Stimulated activated CD8-positive, alpha-beta memory T cell treated with anti-CD3 and anti-CD28 coated beads, Interleukin-15, amount 100 ng/mL, for 48 hours (primary cell): ENCODE measurements at places on chromosomes 4 and X.

GRCh38 chr4:33226133-33226532 is 2506.0 kb downstream of the PCDH7 start:
- DNase-seq, result no peak

DNA sequence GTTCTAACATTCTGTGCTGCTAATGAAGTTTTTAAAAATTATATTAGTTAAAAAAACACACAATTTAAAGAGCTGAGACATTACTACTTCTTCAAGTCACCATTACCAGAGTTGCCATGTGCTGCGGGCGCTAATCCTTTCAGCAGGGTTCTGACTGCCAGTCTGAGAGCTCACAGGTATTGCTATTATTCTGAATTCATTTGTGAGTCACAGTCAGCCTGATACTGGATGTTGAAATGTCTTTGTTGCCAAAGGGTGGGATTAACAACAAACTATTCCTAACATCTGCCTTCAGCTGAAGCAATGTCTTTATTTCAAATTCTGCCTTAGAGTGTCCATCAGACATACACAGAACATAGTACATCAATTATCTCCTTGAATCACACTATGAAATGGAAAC is 197.1 kb upstream of the FGF13 start:
- no peak for DNase-seq

- DNase-seq, result no peak
Measured at GRCh38 chr4:153593161-153593560, 90.9 kb upstream of the TLR2 start.

DNA sequence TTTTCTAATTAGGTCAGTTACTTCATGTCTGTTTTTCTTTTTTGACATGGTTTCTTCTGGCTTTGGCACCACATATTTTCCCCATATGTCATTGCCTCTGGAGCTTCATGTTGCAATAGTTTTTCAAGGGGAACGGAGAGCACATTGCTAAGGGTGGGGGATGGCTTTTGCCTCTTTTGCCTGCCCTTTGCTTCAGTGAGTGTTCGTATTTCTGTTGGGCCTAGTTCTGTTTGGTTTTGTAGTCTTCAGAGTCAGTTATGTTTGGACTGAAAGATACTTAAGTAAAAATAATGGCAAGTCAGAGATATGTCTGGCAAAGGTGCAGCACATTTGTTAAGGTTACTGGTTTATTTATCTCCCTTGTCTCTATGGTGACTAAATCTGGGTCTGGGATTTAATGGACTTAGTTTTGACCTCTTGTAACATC is 29.1 kb downstream of the FHL1 start:
- no peak for DNase-seq

GRCh38 chr4:63919636-63920365 is 489.4 kb downstream of the TECRL start:
- DNase-seq, result no peak

GRCh38 chrX:99394456-99394855 is 1015.6 kb downstream of the PCDH19 start:
- no peak for DNase-seq

DNA sequence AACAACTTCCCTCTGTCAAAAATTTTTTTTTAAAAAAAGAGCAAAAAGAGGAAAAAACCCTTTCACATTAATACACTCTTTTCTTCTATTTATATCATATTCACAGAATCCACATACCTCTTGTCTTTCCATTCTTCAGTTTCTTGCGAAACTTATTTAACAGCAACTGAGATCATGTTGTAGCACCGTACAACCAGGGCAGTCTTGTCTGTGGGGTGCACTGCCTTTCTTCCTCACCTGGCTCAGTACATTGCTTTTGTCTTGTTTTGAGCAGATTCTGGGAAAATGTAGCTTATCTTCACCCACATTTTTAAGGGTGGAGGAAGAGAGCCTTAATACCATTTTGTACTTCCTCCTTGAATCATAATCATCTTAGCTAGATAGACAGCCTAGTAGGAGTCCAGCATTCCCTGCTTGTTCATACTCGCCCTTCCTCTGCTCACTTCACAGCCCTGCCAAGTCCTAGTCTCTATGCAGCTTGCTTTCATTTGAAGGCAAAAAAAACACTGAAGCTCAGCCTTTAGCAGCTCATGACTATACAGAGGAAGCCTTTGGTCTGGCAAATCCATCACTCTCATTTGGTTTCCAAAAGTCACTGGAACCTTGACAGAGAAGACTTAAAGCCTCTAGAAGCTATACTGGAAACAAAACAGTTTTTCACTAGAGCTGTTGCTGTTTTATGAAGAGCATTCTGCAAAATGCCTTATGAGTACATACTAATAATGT is 140.6 kb upstream of the BANK1 start:
- DNase-seq, result no peak

DNA sequence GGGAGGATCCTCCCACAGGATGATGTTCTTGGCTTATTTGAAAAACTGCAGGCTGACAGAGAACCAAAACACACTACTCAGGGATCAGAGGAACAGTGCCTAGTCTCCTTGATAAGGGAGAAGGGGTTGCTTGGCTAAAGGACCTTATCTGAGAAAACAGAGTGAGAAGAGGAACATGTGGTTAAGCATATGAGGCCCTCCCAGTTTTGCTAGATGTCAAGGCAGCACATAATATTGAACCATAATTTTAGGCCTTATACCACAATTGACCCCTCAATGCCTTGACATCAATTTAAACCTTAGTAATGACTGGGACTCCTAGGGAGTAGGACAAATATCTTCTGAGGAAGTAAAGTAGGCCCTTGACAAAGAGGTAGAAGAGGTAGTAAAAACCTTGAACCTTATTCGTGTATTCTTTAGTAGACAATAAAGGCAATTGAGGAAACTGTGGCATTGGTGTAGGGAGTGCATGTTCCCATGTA is 79.3 kb downstream of the TEX13C start:
- no peak for DNase-seq

DNA sequence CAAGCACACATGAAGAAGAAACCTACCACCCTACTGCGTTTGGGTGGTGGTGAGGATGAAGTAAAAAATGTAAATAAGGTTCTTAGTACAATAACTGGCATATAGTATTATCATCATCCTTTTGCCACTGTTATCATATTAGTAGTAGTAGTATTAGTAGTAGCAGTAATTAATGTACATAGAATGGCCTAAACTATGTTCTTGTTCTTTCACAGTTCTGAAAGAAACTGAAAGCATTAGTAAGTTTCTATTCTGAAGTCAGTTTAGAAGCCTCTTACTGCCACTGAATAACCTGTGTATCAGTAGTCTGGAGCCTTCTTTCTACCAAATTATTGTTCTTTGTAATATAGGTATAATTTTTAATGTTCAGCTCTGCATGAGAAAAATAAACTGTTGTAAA is 21.0 kb downstream of the COL4A6 start:
- DNase-seq, result no peak

GRCh38 chr4:82560853-82561785 is 669 bp downstream of the TMEM150C start:
- DNase-seq, result no peak

GRCh38 chr4:148030193-148030873 is 298.4 kb downstream of the ARHGAP10 start:
- DNase-seq, result no peak

DNA sequence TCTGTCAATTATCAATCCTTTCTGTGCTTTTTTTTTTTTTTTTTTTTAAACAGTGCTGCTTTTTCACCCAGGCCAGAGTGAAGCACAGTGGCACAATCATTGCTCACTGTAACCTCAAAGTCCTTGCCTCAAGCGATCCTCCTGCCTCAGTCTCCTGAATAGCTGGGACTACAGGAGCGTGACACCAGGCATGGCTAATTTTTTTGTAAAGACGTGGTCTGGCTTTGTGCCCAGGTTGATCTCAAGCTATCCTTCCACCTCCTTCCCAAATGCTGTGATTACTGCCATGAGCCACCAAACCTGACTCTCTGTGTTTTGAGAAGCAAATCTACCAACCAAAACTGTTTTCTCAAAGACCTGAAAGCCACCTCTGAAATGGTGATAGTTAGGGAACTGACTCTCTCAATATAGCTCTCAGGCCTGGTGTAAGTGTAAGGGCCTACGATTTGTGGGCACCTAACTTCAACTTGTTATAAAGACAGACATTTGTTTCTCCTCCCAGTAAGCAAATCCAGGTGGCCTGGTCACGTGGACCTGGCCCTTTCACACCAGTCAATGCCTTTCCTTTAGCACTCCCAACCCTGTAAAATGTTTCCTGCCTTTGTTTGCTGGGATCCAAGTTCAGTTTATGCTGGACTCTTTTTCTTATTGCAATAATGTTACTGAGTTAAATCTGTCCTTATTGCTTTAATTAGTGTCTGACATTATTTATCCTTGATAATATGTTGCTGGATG is 2015.9 kb downstream of the PCDH7 start:
- no peak for DNase-seq

DNA sequence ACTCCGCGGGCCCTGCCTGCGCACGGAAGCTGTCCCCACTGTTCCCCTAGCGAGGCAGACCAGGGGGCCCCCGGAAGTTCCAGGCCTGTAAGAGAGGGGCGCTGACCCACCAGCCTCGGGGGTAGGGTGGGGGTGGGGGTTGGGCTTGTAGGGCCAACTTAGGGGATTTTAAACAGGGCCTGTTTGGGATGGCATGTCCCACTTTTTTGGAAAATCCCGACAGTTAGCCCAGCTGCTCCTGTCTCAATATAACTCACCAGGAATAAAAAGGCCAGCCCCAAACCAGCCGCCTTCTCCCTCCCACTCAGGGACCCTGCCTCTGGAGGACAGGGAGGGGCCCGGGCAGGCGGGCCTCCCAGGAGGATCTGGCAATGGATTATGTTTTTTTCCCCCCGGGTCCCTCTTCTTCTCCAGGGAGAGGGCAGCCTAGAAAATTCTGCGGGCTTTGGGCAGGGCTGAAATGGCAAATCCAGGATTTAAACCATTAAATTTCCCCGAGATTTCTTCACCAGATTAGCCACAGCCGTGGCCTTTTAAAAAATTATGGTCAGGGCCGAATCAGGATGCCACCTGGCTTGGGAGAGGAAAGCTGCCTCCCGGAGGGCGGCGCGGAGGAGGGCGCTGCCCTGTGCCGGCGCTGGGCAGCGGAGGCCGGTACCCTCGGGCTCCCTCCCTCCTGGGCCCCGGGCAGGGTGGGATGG is 957 bp downstream of the PPP2R2C start:
- no peak for DNase-seq

DNA sequence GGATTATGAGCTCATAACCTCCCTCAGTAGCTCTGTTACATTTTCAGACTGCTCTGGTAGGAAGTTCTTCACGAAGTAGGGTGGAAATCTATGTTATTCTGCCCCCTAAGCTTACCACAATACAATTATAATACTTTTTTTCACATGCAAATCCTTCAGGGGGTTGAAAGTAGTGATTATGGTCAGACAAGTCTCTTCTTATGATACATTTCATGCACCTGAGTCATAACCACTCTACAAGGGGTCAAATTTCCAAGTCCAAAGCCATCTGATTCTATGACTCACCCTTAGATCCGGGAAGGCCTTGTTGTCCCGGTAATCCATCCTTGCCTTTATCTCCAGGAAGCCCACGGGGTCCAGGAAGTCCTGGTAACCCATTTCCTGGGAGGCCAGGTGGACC is 95.2 kb downstream of the ATG4A start:
- DNase-seq, result no peak

DNA sequence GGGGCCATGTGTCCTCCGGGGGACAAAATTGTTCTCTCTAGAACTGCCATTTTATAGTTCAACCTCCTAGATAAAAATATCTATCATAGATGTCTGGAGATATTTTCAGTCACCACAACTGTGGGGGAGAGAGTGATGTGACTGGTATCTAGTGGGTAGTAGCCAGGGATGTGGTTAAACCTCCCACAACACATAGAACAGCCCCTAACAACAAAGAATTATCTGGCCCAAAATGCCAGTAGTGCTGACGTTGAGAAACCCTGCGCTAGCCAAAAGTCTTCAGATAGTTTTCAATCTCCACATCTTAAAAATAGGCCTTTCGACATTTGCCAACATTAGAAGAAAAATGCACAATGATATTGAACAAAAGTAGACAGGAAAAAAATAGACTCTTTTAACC is 19.0 kb upstream of the SUPT20HL2 start:
- no peak for DNase-seq

GRCh38 chr4:89331686-89332544 is 24.3 kb upstream of the GPRIN3 start:
- DNase-seq, result no peak

DNA sequence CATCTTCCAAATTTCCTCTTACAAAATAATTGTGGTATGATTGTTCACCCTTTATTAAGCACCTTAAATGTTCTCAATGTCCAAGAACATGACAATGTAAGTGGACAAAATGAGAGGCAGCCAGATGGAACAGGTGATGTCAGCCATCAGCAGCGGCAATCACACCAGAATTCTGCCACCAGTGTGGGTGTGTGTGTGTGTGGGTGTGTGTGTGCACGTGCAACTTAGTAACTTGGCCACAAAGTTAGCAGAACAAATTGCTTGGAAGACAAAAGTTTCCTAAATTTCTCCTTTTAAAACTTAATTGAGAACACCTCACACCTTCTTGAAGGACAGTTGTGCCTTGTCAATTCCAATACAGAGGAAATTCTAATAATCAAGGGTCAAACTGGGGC is 18.7 kb downstream of the LNX1 start:
- DNase-seq, result no peak
